Activated CD4-positive, alpha-beta memory T cell treated with anti-CD3 and anti-CD28 coated beads for 36 hours (primary cell): ENCODE measurements at places on chromosomes 4 and X. TPM values are rescaled to one million over a fixed set of nuclear protein-coding genes. Genes with fewer than 3 reads are reported as not detected.

The SMIM14 gene
- total RNA-seq = 5.6 TPM

The NOX1 gene
- total RNA-seq = not detected

The SPRY1 gene
- total RNA-seq = 11.1 TPM

The SATL1 gene
- total RNA-seq = not detected

The SLC34A2 gene
- not detected for total RNA-seq

The BST1 gene
- 0.67 TPM for total RNA-seq
